A172 (cell line): ENCODE measurements at places on chromosomes 7 and 10. TPM values are rescaled to one million over a fixed set of nuclear protein-coding genes. Genes with fewer than 3 reads are reported as not detected.

The ACHE gene
- total RNA-seq: 1.5 and 2.8 TPM in 2 replicates

The AGAP9 gene
- total RNA-seq: 4.5 and 4.6 TPM in 2 replicates

The NUB1 gene
- 48.5 and 58.0 TPM in 2 replicates for total RNA-seq

The CYP2C19 gene
- total RNA-seq: not detected in 2 replicates

The STEAP4 gene
- 0.29 TPM in 1 of 2 replicates, not detected in the other for total RNA-seq

The NOLC1 gene
- 77.2 and 87.7 TPM in 2 replicates for total RNA-seq

The ADRB1 gene
- total RNA-seq: 1.1 and 1.5 TPM in 2 replicates

The PAPOLB gene
- not detected in 2 replicates for total RNA-seq

The ESYT2 gene
- total RNA-seq: 48.4 and 50.1 TPM in 2 replicates

The NPFFR1 gene
- 0.02 TPM in 1 of 2 replicates, not detected in the other for total RNA-seq

The CFAP69 gene
- total RNA-seq: 2.1 and 5.1 TPM in 2 replicates

The NPC1L1 gene
- total RNA-seq: not detected in 2 replicates

The DPY19L1 gene
- 60.7 and 75.3 TPM in 2 replicates for total RNA-seq

The CPEB3 gene
- total RNA-seq: 0.28 and 0.69 TPM in 2 replicates

The KCP gene
- total RNA-seq: 0.21 and 0.26 TPM in 2 replicates

The GPR26 gene
- total RNA-seq: not detected in 2 replicates

The VWDE gene
- 0.05 TPM in 1 of 2 replicates, not detected in the other for total RNA-seq

The TUBB8 gene
- total RNA-seq: not detected in 2 replicates

The ARPC1A gene
- total RNA-seq: 326 and 351 TPM in 2 replicates

The TSPAN33 gene
- total RNA-seq: 11.3 and 12.6 TPM in 2 replicates

The ODAD2 gene
- total RNA-seq: 53.3 and 63.0 TPM in 2 replicates

The DMTF1 gene
- total RNA-seq: 47.0 TPM in 2 replicates

The FEZF1 gene
- total RNA-seq: not detected in 2 replicates

The AGR3 gene
- not detected in 2 replicates for total RNA-seq

The NEUROG3 gene
- not detected in 2 replicates for total RNA-seq

The NRAP gene
- not detected in 2 replicates for total RNA-seq

The TNS3 gene
- 95.2 and 97.2 TPM in 2 replicates for total RNA-seq

The PCLO gene
- total RNA-seq: 44.4 and 53.0 TPM in 2 replicates

The SORBS1 gene
- total RNA-seq: 0.91 and 2.5 TPM in 2 replicates

The CALCR gene
- total RNA-seq: 0.10 and 0.98 TPM in 2 replicates

The PTF1A gene
- total RNA-seq: not detected in 2 replicates

The PRSS37 gene
- not detected in 2 replicates for total RNA-seq

The COL28A1 gene
- total RNA-seq: 0.26 TPM in 1 of 2 replicates, not detected in the other

The SLC13A1 gene
- not detected in 2 replicates for total RNA-seq

The GRM3 gene
- total RNA-seq: not detected in 2 replicates

The PCDH15 gene
- total RNA-seq: 0.12 TPM in 1 of 2 replicates, not detected in the other

The TMEM72 gene
- total RNA-seq: not detected in 2 replicates

The DLX5 gene
- not detected in 2 replicates for total RNA-seq

The HNRNPA2B1 gene
- total RNA-seq: 257 and 324 TPM in 2 replicates

The HOGA1 gene
- 6.3 and 7.7 TPM in 2 replicates for total RNA-seq

The GSTO2 gene
- 0.38 and 5.2 TPM in 2 replicates for total RNA-seq
